Effector memory CD4-positive, alpha-beta T cell (primary cell): ENCODE measurements at places on chromosomes 4 and X.

DNA sequence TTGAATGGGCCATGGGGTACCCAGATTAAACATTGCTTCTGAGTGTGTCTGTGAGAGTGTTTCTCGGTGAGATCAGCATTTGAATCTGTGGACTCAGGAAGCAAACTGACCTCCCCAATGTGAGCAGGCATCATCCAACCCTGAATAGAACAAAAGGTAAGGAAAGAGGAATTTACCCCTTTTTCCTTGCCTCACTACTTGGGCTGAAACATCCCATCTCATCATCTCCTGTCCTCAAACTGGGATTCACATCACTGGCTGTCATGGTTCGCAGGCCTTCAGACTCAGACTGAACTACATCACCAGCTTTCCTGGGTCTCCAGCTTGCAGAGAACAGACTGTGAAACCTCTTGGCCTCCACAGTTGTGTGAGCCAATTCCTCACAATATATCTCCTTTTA, 47.1 kb downstream of the TEC start:
- no peak for DNase-seq

- no peak for DNase-seq
These were observed 30.9 kb downstream of the RNF212 start for GRCh38 chr4:1082215-1083182.

- no peak for DNase-seq
These were observed 23.3 kb downstream of the ADGRL3 start for GRCh38 chr4:61223385-61223784.

DNA sequence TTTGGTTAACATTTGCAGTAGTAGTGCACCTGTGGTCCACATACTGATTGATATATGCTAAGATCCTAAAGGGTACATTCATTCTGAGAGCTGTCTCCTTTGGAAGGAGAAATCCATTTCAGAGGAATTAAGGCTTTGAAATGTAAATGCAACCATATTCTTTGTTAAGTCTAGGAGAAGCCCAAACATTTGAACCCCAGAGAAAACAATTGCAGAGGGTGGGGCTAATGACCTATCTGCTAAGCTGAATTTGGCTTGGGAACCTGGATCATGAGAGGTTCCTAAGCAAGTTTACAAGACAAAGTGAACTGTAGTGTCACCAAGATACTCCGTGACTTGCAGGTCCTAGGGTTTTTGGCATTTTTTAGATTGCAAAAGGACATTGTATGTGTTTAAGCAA, 41.2 kb downstream of the LAS1L start:
- no peak for DNase-seq

- DNase-seq: no peak
These were observed 165.9 kb upstream of the CENPE start for GRCh38 chr4:103364083-103364482.

DNA sequence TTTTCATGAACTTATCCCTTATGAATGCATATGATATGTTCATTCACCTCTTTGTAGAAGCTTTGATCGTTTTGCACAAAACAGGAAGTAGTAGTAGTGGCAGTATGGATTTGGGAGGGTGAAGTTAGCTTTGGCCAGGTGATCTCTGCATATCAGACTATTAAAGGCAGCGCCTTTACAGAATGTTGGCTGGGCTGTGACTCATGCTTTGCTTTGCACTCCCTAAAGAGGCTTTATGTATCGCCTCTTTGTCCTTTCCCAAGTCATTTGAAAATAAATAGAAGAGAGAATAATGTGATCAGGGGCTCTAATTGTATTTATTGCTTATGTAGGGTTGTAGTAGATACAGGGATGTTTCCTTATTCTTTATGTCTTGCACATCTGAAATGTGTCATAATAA, 50.4 kb downstream of the SHROOM3 start:
- DNase-seq: no peak

DNA sequence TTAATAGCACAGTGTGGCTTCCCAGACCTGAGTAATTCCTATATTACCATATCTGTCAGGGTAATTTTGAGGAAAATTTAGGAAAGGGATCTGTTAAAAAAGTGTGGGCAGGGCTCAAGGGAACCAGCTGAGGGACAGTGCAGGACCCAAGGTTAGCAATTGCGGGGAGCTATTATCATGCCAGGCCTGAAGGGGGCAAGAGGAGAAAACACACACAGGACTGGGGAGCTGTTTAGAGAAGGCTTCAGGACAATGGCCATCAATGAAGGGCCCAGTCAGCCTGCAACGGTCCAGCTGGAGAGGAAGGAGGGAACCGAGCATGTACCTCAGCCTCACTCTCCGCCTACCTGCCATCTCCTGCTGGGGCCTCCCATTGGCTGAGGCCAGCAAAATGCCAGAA, 19.0 kb upstream of the NHS start:
- no peak for DNase-seq

DNA sequence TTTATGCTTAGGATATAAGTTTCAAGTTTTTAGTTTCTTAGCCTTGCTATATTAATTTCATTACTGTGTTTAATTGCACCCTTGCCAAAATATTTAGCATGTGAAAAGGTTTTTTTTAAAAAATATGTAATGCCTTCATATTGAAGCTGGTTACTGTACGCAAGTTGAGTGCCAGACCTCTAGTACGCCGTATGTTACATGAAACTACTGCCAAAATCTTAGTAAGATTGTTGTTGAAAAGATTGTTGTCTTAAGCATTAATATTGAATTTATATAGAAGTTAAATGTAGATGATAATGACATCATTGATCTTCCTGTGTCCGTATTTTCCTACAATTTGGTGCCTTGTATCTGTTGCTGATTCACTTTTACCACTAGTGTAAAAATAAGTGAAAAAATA, 37.1 kb downstream of the FAM133A start:
- no peak for DNase-seq

- no peak for DNase-seq
These were observed 584 bp upstream of the TMEM165 start for GRCh38 chr4:55395218-55395528.
